SW480 (cell line): ENCODE measurements at places on chromosomes 7 and 10.

GRCh38 chr10:75480374-75480773 is 49.0 kb downstream of the LRMDA start:
- DNase-seq, result no peak

GRCh38 chr7:159136442-159136841 is 8.2 kb downstream of the VIPR2 start:
- no peak for DNase-seq

DNA sequence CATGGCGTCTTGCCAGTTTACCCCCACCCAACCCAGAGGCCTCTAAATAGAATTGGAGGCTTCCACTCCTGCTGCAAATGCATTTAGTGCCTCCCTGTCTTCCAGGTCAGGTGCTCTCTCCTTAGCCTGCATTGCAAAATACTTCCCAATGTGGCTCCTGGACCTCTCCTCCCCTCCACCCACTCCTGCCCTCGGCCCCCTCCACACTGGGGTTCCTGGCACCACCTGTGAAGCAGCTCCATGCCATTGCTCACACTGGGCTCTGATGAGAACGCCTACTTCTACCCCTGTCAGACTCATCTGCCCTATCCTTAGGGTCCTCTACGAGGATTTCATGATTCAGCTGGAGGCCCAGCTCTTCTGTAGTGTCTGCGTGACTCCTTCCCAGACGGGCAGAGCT is 37.4 kb downstream of the C10orf120 start:
- no peak for DNase-seq

DNA sequence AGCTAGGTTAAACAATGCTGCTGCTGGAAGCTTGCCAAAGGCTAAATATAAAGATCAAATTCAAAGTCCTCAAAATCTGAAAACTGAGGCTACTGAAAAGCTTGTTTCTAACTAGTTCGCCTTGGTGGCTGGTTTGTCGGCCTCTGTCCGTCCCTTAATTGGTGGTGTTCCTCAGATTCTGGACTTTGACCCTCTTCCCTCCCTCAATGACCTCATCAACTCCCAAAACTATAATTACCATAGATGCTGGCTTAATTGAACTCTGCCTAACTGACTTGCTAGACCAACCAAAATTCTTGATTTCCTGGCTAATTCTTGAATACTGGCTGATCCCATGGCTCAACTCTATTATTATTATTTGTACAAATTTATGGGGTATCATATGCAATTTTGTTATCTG is 15.6 kb downstream of the ARHGAP21 start:
- peak; percentile 16 for DNase-seq

DNA sequence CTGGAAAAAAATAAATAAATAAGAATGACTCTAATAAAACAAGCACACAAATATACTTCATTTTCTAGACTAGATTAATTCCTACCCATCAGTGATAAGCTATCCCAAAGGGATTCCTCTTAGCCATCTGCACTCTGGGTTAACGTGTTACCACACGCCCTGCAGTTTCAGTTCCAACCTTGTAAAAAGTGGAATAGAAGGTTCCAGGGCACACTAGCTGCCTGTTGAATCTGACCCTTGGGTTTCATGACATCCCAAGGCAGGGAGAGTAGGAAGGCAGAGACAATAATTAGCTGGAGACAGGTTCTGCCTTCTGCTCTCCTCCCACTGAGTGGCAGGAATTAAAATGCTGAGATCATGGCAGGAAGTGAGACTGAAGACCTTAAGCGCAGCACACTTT is 33.5 kb downstream of the SLC37A3 start:
- DNase-seq, result no peak

DNA sequence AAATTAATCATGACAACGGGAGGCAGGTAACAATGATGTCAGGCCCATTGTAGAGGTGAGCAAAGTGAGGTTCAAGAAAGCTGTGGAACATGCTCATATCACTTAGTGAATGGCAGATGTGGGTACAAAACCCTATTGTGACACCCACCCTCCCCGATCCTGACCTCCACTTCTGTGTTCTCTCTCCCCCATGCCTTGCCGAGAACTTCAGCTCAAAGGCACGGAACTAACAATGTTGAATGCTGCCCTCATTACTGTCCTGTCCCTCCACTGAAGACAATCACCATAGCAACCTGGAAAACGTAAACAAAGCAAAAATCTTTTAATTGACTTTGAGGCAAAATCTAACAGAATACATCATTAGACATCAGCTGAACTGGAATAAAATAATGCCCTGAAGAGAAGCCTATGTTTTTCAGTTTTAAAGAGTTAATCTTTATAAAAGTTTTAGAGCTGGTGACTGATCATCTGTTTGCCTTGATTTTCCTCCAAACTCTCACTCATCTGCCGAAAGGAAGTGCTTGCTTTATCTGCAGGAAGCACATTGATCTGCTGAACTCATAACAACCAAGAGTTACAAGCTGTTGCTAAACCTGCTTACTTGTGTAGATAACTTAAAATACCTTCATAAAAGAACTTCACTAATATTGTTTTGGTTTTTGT is 133.6 kb downstream of the CUBN start:
- DNase-seq, result no peak

- no peak for DNase-seq
Measured at GRCh38 chr10:113178771-113179170, 228.7 kb downstream of the TCF7L2 start.

GRCh38 chr7:78605119-78605518 is 806.5 kb downstream of the PHTF2 start:
- no peak for DNase-seq

- DNase-seq, result no peak
Measured at GRCh38 chr10:28151636-28152035, 151.2 kb downstream of the MPP7 start.

- DNase-seq, result no peak
Measured at GRCh38 chr7:127715901-127716300, 63.9 kb downstream of the SND1 start.

GRCh38 chr10:17443707-17444387 is 10.5 kb downstream of the ST8SIA6 start:
- no peak for DNase-seq

DNA sequence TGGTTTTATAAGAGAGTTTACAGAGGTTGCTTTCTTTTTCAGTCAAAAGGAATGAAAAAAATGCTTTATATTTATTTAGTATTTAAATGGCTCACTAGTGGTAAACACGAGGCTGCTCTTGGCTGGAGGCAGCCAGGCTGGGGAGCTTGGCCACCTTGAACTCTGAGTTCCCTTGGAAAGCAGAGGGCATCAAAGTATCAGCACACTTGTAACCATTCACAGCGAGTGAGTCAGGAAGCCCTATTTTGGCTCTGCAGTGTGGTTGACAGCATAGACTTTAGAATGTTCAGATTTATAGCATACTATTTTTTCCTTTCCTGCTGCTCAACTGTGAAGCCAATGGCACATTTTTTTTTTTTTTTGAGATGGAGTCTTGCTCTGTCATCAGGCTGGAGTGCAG is 51.6 kb downstream of the CYCS start:
- no peak for DNase-seq

DNA sequence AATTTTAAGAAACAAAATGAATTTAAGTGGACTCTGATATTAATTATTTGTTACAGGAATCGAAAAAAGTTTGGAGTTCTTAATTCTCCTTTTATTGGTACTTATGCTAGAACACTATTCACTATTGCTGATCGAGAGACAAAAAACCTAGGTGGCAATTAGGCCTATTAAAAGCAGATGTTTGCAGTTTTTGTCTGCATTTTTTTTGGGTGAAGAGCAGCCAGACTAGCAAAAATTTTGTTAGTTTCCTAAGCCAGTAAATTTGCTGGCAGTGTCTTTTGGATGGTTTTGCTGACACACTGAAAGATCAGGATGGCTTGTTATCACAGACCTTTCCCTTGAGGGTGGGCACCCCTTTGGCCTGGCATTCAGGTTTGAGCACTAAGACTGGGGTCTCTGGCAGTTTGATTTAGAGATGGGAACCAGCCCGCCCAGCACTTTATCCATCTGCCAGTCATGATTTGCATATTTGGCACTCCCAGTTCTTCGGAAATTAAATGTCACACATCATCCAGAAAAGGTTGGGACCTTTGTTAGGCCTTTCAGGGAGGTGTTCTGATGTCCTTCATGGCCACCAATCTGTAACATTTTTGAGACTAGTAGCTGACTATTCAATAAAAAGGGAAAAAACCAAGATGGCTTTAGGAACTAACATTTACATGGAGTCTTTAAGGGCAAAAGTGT is 57.3 kb downstream of the INPP5F start:
- no peak for DNase-seq
